ENCODE measurements at places on chromosomes 16 and 17.

DNA sequence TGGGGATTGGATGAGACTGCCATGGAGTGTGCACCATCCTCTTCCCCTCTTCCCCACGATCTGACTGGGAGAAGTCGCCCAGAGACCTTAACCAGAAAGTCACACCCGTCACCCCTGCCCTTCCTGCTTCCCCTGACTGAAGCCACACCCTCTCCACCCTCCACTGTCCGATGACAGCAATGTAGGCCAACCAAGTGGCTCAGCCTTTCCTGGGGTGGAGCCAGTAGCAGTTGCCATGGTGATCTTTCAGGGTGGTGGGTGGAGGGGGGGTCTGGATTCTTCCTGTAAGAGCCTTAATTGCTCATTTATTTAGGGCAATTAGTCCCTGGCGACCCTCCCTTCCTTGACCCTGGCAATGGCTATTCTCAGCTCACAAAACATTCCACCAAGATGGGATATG is 37.5 kb upstream of the PHB1 start:
- no peak for DNase-seq

DNA sequence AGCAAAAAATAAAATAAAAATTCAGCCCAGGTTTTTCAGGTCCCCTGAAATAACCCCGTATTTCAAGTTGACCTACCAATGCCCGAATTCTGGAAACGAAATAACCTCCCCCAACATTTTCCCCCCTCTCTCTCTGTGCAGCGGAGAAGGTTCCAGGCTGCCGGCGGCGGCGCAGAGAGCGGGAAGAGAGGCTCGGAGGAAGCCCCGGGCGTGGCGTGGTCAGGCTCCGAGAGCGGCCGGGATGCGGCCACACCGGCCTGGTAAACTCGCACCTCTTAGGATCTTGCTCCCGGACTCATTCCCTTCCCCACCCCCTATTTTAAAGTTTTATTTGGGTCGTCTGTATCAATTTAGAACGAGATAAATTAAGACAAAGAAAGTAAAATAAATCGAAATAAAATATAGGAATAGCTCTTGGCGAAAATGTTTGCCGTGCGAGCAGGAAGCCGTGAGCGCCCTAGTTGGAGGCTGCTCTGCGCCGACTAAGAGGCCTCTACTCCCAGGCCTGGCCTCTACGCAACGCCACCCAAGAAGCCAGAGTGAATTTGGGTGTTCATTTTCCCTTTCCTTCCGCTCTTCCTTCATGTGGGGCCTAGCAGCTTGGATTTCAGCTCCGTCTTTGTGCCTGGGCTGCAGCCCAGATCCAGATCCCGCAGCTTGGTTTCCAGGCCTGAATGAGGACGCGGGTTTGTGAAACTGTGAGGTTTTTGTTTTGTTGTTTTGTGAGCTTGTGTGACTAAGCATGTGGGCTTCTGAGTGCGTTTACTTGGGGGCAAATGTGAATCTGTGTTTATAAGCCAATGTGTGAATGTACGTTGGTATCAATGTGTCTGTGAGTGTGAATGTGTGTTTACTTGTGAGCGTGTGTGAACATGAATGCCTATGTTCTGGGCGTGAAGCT is 1.5 kb upstream of the HOXB6 start:
- no peak for DNase-seq

DNA sequence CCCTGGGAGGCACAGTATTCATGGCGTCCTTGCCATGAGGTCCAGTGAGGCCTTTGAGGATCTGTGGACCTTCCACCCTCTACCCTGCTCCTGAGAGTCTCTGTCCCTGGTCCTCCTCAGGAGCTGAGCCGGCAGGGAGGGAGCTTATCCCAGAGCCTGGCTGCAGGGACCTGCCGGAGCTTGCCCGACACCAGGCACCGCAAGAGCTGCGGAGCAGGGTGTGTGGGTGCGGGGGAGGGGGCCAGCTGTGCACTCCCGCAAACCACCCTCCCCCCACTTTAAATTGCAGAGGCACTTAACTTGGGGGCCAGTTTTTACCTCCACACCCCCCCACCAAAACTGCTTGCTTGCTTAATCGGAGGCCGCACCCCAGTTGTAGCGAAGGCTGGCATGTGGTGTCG is 609 bp upstream of the ZNF750 start:
- DNase-seq = no peak

- DNase-seq = no peak
Measured at GRCh38 chr17:74020522-74020921, 183.0 kb upstream of the RPL38 start.

DNA sequence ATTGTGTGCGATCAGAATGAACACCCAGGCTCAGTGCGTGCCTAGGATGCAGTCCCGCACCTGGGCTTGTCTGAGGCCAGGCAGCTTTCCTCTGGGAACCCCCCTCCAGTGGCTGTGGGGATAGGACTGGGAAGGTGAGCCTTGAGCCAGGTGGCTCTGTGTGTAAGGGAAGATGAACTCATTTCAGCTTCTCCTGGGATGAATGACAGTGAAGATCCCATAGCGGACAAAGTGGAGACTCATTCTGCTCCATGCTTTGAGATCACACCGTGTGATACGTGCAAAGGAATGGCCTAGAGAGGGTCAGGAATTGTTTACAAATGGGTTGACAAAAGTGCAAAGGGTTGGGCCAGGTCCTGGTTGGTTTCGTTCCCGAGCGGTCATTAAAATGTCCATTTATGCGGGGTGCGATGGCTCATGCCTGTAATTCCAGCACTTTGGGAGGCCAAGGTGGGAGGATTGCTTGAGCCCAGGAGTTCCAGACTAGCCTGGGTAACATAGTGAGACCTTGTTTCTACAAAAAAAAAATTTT is 15.8 kb downstream of the GPRC5C start:
- DNase-seq = no peak

GRCh38 chr17:81481073-81481799 is 31.4 kb downstream of the ACTG1 start:
- no peak for DNase-seq

- DNase-seq = no peak
Measured at GRCh38 chr17:28937044-28937729, 14.1 kb downstream of the PHF12 start.

GRCh38 chr17:56481659-56482058 is 111.8 kb upstream of the NOG start:
- no peak for DNase-seq

- no peak for DNase-seq
Measured at GRCh38 chr16:47424846-47425245, 36.0 kb downstream of the ITFG1 start.

DNA sequence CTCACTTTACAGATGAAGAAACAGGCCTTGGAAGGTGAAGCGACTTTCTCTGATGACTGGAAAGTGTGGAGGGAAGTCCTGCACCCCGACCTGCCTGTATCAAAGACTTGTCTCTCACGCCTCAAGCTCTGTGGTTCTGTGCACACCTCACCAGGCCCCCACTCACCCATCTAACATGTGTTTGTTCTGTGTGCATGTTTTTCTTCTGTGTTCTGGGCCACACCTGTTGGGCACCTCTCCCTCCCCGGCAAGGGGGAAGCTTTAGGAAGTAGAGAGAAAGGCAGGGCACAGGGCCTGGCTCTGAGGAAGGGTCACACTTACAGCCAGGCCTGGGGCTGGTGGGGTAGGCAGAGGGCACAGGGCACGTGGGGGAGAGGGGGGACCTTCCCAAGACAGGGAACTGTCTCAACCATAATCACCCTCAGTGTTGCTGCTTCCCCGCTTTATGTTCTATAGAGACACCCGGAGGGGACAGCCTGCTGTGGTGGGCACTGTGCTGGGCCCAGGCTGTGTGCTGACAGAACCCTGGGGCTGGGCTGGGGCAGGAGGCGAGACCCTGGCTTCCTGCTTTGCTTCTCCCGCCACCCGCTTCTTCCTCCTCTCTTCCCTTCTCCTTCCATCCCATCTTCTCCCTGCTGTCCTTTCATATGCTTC is 7.3 kb downstream of the RPRML start:
- no peak for DNase-seq

DNA sequence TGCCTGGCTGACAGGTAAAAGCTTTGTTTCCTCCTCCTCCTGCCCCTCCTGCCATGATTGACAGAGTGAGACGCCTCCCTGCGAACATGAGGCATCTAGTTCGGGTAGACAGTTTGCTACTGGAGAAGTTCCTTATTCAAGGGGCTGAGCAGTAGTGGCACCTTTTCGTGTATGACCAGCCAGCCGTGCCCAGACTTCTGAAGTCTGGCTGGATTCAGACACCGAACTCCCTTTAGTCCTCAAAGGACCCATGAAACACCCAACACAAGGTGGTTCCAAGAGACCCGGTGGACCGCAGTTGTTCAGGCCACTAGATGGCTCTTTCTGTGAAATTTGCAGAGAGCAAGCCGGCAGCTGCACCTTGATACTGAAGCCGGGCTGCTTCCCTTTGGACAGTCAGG is 192.8 kb downstream of the XYLT1 start:
- no peak for DNase-seq

GRCh38 chr16:132120-132519 is 6.4 kb downstream of the NPRL3 start:
- no peak for DNase-seq

DNA sequence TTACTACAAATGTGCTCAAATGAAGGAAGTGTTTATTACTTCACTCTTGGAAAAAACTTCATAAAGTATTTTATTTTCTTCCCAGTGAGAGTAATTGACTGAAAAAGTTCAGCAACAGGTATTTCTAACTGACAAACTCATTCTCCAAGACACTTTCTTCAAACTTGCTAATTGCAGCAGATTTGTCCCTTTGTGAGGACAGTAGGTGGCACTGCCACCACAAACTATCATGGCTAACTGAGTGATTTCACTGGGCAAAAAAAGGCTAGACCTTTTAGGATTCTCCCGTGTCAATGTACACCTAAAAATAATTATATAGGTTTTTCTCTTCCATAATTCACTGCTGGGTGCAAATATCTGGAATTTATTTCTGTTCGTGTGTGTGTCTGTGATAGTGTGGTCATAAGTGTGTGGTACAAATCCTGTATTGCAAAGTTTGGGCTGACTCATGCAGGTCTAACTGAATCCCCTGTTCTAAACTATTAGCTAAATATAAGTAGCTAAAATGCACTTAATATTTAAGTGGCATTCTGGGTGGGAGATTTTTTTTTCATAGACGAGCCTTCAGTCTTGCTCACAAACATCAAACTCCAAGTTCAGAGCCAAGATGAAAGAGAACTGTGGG is 3.9 kb downstream of the HS3ST3A1 start:
- no peak for DNase-seq

GRCh38 chr16:23394141-23394831 is 58.7 kb downstream of the COG7 start:
- DNase-seq = no peak

- DNase-seq = no peak
Measured at GRCh38 chr16:75948886-75949285, 222.6 kb upstream of the CPHXL start.

DNA sequence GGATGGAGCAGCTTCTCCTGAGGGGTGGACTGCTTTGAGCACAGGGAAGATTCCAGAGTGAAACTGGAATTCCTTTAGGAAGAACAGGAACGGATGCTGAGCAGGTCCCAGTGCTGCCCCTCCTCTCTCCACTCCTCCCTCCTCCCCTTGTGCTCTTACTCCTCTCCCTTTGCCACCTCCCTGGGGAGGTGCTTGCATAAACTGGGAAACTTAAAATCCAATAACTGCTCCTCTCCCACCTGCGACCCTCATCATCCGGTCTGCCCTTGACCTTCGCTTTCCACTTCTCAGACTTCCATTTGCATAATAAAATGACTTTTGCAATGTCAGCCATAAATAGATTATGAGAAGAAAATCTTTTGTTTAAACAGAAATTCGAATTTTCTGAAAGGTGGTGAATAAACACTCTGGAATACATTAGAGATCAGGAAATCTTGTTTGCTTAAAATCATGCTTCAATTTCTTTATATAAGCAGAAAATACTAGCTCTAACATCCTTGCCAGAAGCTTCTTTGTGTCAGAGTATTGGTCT is 23.7 kb downstream of the HSBP1 start:
- no peak for DNase-seq

GRCh38 chr17:49748223-49748622 is 15.7 kb downstream of the FAM117A start:
- no peak for DNase-seq

- DNase-seq = no peak
Measured at GRCh38 chr17:48546924-48547807, 2.3 kb upstream of the HOXB2 start.

- DNase-seq = peak; percentile 34
Measured at GRCh38 chr17:83046448-83047181, 32.8 kb upstream of the METRNL start.

- no peak for DNase-seq
Measured at GRCh38 chr17:34799751-34800150, 161.5 kb downstream of the CCT6B start.

- DNase-seq = no peak
Measured at GRCh38 chr17:19384723-19385391, 2.1 kb downstream of the MFAP4 start.

GRCh38 chr17:82831818-82832200 is 8.0 kb downstream of the ZNF750 start:
- DNase-seq = no peak

DNA sequence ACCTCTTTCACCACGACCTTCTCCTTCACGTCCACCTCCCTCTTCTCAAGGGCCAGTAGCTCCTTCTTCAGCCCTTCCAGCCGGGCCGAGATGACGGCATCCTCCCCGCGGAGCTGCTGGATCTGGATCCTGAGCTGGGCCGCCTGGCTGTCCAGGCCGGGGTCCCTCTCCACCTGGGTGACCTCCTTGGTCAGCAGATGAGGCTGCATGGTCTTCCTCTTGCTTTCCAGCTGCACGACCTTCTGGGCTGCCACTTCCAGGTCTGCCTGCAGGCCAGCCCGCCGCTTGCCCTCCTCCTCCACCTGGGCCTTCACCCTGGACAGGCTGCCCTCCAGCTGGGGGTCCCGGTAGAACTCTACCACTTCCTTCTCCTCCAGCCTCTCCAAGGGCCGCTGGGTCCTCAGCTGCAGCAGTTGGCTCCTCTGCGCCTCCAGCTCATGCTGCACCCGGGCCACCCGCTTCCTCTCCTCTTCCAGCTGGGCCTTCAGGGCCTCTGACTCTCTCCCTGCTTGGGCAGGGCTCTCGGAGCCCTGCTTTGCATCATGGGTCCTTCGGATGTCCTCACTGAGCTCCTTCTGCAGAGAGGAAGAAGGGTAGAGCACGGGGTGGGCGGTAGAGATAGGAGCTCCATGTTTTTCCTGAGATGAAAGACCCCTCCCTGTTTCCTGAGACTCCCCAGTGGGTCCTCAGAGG is 9.5 kb downstream of the CDK3 start:
- no peak for DNase-seq

DNA sequence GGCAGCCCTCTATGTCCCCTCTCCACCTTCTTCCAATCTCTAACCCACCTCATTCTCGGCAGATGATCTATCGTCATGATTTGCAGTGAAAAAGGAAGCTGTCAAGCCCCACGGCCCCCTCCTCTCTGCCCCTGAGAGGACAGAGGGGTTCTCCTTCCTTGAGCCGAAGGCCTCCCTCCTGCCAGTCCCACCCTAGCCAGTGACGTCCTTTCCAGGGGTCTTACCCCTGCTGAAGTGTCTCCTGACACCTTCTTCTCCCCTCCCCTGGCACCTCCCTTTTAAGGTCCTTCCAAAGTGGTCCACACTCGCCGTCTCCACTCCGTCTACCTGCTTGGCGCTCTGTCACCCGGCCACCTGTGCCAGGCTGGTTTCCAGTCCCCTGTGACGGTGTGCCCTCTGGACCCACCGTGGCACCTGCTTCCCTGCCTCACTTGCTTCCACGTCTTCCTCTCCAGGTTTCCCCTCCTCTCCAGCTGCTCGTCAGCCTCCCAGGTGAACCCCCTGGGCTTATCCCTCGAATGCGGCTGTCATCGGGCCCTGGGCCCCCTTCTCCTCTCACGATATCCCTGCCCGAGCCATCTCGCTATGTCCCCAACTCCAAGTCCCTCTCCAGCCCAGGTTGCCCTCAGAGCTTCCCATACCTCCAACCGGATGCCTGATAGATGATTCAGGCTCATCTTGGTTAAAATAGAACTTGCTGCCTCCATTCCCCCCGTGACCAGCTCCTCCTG is 5.7 kb downstream of the CCDC102A start:
- DNase-seq = peak; percentile 44
